Naive thymus-derived CD8-positive, alpha-beta T cell (primary cell): ENCODE measurements at places on chromosomes 4 and X.

DNA sequence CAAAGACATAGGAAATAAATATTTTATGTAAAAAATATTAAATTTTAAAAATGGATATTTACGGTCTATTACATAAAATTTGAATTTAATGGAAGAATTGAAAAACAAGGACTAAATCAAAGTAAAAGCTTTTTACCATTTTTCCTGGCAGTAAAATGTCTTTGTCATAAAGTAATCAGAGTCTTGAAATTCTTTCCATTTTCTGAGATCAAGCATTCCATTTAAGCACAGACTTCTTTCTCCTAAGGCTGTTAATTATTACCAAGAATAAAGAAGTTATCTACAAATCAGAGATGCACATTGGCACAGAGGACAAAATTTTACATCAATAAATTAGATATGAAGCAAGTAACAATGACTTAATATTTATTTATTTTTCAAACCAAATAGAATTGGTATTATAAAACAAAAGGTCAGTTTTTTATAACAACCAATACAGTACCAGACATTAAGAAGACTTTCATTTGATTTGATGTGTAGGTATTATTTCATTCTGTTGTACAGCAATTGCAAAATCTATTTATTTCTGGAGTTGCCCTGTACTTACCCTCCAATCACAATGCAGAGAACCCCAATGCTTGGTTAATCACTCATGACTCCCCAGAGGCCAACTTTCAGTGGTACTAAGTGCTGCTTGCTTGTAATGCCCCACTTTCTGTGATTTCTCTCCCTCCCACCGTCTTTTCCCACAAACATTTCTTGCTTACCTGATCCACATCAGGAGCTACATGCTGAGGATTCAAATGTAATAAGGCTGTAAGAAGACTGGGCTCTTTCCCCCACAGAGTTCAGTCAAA lies 254.6 kb downstream of the GASK1B start:
- no peak for DNase-seq
- H3K27me3 ChIP-seq, result no peaks in the 10 kb centered on the region
- H3K4me3 ChIP-seq, result no peak overlapping the region
- no peaks in the 10 kb centered on the region for H3K4me1 ChIP-seq
- H3K36me3 ChIP-seq, result no peaks in the 10 kb centered on the region
- H3K27ac ChIP-seq, result no peak overlapping the region

- DNase-seq, result peak; percentile 50
- H3K27ac ChIP-seq, result peak overlapping the region; percentile 78
- peaks cover 38% of the 10 kb centered on the region for H3K4me1 ChIP-seq
- no peaks in the 10 kb centered on the region for H3K36me3 ChIP-seq
- H3K4me3 ChIP-seq, result peak overlapping the region; percentile 31
These were observed 11.7 kb upstream of the GAGE10 start for GRCh38 chrX:49291615-49292337.

GRCh38 chr4:86619656-86620055 lies 25.5 kb downstream of the PTPN13 start:
- no peak overlapping the region for H3K4me3 ChIP-seq
- H3K27ac ChIP-seq, result no peak overlapping the region
- H3K36me3 ChIP-seq, result no peaks in the 10 kb centered on the region
- peaks cover 2% of the 10 kb centered on the region for H3K27me3 ChIP-seq
- H3K4me1 ChIP-seq, result no peaks in the 10 kb centered on the region

DNA sequence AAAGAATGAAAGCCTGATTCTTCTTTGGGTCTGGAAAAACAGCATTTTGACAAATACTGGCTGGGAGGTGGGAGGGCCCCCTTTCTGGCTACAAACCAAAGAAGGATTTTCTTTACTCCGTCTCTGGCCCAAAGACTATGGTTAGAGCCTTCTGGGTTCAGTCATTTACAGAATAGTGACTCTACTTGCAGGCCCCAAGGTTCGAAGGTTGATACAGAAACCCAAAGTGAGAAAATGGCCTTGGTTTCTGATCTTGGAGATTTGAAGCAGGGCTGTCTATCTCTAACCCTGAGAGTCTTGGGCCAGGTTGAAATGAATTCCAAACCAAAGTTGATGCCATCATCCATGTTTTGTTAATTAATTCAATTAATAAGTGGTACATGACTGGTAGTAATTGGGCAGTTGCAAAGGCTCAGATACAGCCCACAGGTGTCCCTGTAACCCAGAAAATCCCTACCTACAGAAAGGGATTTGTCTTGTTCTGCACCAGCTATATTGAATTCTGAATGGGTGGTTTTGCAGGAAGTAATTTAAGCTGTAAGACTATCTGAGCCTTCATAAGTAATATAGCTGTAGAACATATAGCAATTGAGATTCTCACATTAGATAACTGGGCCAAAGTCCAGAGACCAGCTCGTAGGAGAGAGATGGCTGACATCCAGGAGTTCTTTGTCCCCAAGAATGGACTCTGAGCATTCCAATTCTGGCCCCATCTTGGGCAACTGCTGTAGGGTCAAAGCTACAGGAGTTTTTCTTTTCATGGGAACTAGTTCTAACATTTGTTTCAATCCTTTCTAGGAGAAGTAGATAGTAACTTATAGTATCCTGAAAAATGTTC lies 34.5 kb downstream of the CHRNA9 start:
- no peak overlapping the region for H3K27ac ChIP-seq
- no peak overlapping the region for H3K4me3 ChIP-seq
- no peaks in the 10 kb centered on the region for H3K36me3 ChIP-seq
- no peak for DNase-seq

DNA sequence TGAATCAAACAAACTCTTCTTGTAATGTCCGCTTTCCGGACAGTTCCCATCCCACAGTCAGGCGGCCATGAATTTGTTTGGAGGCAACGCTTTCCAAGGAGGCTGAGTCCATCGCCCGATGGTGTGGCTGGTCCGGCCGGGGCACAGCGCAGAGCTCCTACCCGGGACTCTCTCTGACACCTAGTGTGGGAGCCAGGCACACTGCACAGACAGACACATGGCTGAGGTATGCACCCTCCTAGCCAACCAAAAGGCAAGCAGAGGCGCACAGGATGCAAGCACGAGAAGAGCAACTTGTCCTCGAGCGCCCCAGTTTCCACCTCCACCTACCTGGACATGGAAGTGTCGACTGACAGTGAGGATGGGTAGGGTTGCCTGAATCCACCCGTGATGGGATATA lies 87.5 kb downstream of the LEF1 start:
- H3K36me3 ChIP-seq, result peaks cover 41% of the 10 kb centered on the region
- H3K27me3 ChIP-seq, result no peaks in the 10 kb centered on the region
- H3K4me3 ChIP-seq, result peak overlapping the region; percentile 83
- H3K4me1 ChIP-seq, result peaks cover 82% of the 10 kb centered on the region
- peak; percentile 48 for DNase-seq

GRCh38 chrX:44996277-44996676 lies 123.3 kb downstream of the KDM6A start:
- peak overlapping the region; percentile 57 for H3K27ac ChIP-seq
- peaks cover 17% of the 10 kb centered on the region for H3K36me3 ChIP-seq
- H3K4me1 ChIP-seq, result peaks cover 69% of the 10 kb centered on the region
- no peak for DNase-seq
- no peak overlapping the region for H3K4me3 ChIP-seq

DNA sequence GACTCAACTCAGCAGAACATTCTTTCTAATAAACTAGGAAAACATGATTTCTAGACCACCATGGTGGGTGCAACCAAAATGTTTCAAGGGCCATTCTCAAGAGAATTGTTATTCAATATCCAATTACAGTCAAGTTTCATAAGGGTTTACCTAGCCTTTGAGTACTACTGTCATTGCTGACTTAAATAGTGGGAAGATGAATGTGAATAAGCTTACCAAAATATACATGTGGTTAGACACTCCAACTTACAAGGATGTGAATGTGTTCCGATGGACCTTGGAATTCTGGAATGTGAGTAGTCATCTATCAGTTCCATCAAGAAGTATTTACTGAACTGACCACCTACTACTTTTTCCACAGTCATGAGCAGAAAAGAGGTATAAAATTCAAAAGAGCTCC lies 16.9 kb downstream of the SH3RF1 start:
- H3K27me3 ChIP-seq, result peaks cover 1% of the 10 kb centered on the region
- no peak overlapping the region for H3K27ac ChIP-seq
- no peak overlapping the region for H3K4me3 ChIP-seq
- no peaks in the 10 kb centered on the region for H3K4me1 ChIP-seq
- DNase-seq, result no peak

GRCh38 chr4:1152290-1152689 lies 20.1 kb downstream of the SPON2 start:
- DNase-seq, result no peak
- peaks cover 5% of the 10 kb centered on the region for H3K27me3 ChIP-seq
- H3K4me1 ChIP-seq, result peaks cover 2% of the 10 kb centered on the region
- no peak overlapping the region for H3K4me3 ChIP-seq
- no peak overlapping the region for H3K27ac ChIP-seq
- H3K36me3 ChIP-seq, result no peaks in the 10 kb centered on the region

DNA sequence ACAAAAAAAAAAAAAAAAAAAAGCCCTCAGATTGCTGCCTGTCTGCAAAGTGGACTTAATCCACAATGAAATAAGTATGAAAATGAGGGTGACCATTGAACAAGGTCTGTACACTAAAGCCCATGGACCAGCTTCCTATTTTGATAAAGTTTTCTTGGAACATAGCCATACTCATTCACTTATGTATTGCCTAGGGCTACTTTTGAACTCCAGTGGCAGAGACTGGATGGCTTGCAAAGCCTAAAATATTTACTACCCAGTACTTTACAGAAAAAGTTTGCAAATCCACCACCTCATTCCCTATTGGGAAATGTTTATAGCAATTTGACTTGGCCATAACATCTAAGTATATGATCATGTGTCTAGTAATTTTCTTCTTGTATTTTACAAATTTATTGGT lies 481.7 kb downstream of the NAF1 start:
- no peak overlapping the region for H3K4me3 ChIP-seq
- H3K27me3 ChIP-seq, result peaks cover 3% of the 10 kb centered on the region
- DNase-seq, result no peak
- no peaks in the 10 kb centered on the region for H3K4me1 ChIP-seq
- no peaks in the 10 kb centered on the region for H3K36me3 ChIP-seq
- no peak overlapping the region for H3K27ac ChIP-seq

GRCh38 chr4:55729351-55730279 lies 90.0 kb upstream of the EXOC1L start:
- H3K4me3 ChIP-seq, result no peak overlapping the region
- H3K27me3 ChIP-seq, result peaks cover 8% of the 10 kb centered on the region
- H3K4me1 ChIP-seq, result no peaks in the 10 kb centered on the region
- no peak overlapping the region for H3K27ac ChIP-seq

GRCh38 chr4:40473578-40474388 lies 138.7 kb downstream of the CHRNA9 start:
- no peak overlapping the region for H3K27ac ChIP-seq
- no peak for DNase-seq
- no peaks in the 10 kb centered on the region for H3K27me3 ChIP-seq

GRCh38 chrX:137425273-137425902 lies 140.5 kb upstream of the ZIC3 start:
- no peak overlapping the region for H3K27ac ChIP-seq
- DNase-seq, result no peak
- peaks cover 3% of the 10 kb centered on the region for H3K36me3 ChIP-seq
- peaks cover 45% of the 10 kb centered on the region for H3K27me3 ChIP-seq
- peaks cover 3% of the 10 kb centered on the region for H3K4me1 ChIP-seq
- no peak overlapping the region for H3K4me3 ChIP-seq

GRCh38 chrX:133939655-133940302 lies 45.6 kb downstream of the GPC3 start:
- H3K36me3 ChIP-seq, result no peaks in the 10 kb centered on the region
- DNase-seq, result no peak
- peaks cover 2% of the 10 kb centered on the region for H3K4me1 ChIP-seq
- no peak overlapping the region for H3K27ac ChIP-seq
- no peaks in the 10 kb centered on the region for H3K27me3 ChIP-seq

GRCh38 chr4:171793723-171794122 lies 19.5 kb upstream of the GALNTL6 start:
- DNase-seq, result no peak
- H3K4me1 ChIP-seq, result no peaks in the 10 kb centered on the region
- H3K36me3 ChIP-seq, result no peaks in the 10 kb centered on the region
- H3K4me3 ChIP-seq, result no peak overlapping the region

DNA sequence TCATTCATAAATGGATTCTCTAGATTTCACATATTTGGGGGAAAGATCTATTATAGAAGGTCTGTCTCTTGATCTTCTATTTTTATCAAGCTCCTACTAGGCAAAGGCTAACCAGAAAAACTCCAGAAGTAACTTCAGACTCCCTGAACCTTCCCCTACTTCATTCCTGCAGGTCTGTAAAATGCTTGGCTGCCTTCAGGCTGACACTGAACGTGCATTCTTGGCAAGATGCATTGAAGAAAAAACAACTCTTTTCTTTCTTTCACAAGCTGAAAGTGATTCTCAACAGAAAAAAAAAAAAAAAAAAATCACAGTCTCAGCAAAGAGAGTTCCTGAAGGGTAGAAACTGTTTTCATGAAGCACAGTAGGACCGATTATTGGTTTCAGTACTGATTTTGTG lies 12.7 kb downstream of the OPHN1 start:
- peaks cover 18% of the 10 kb centered on the region for H3K27me3 ChIP-seq
- no peak overlapping the region for H3K4me3 ChIP-seq
- H3K4me1 ChIP-seq, result no peaks in the 10 kb centered on the region
- DNase-seq, result no peak
